Hindlimb muscle (tissue), 1 donor: ENCODE measurements at places on chromosomes 12 and 14.
A peak's percentile ranks its signal among the peaks of the same experiment; 100 is the strongest.

GRCh38 chr12:88750867-88751543 is 170.7 kb upstream of the KITLG start:
- DNase-seq, result no peak

- no peak for DNase-seq
Measured at GRCh38 chr12:89733579-89734201, 25.1 kb upstream of the ATP2B1 start.

DNA sequence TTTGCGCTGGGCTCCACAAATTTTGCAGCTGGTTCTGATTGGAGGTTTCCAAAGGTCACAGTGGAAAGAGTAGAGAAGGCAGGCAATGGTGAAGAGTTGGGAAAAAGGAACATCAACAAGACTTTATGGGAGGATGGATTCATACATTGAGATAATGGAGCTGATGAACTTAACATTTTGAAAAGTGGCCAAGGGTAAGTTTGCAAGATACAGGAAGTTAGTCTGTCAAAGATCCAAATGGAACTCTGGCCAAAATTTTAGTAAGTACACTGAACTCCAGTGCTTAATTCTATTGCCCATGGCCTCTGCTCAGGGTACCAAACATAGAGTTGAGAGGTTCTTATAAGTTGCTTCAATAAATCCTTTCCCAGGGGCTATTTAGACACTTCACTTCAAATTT is 15.6 kb downstream of the CCER1 start:
- DNase-seq, result no peak

GRCh38 chr12:105575235-105575634 is 244.7 kb downstream of the C12orf75 start:
- DNase-seq, result no peak

DNA sequence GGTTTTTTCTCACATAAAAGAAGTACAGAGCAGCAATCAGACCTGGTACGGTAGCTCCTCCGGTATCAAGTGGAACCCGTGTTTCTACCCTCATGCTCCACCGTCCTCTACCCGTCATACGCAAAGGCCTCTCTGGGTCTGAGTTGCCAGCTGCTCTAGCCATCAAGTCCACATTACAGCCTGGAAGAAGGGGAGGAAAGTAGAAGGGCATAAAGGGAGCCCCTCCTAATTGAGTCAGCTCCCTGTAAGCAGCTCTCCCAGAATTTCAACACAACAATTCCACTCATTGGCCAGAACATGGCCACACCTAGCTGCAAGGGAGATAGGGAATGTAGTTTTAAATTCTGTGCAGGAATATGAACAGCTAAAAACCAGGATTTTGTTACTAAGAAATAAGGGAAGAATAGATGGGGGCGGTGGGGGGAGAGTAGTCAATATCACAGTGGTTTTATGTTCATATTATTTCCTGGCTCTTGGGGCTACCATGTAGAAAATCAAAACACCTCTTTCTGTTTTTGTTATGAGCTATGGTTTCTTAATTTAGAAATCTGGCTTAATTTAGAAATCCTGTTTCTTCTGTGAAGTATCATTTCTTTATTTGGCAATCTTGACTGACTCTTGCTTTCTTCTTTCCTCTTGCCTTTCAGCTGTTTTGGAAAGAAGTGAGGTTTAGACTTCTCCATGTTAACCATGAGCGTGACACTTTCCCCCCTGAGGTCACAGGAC is 103.9 kb downstream of the AKAP6 start:
- DNase-seq, result no peak

GRCh38 chr12:89971880-89972279 is 263.2 kb upstream of the ATP2B1 start:
- no peak for DNase-seq

DNA sequence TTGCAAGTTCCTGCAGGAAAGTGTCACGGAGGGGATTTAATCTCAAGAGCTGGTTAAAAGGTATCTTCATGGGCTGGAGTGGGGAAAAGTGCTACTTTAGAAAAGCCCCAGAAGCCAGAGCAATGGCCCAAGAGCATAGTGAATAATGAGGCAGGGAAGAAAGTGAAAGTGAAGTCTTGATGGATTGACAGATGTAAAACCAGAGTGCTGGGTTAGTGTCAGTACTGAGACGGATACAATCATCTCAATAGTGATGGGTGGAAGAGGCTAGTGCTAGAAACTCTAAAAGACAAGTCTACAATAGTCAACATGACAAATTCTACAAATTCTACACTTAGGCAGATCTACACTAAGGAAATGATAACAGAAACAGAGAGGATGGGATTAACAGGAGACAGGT is 68.1 kb downstream of the CIT start:
- DNase-seq, result no peak

DNA sequence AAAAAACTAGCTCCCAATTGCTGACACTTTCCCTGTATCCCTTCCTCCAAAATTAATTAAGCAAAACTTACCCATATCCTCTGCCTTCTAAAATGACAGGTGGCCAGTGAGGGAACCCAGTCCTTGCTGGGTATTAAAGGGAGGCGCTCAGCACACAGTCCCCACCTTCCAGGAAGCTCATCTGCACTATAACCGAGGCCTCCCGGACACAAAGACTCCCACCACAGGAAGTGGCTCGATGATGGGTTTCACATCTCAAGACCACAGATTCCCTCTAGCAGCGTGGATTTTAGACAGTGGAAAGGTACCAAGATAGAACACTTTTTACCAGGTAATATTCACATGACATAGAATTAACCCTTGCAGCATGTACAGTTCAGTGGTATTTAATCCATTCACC is 126.8 kb upstream of the NCOR2 start:
- DNase-seq, result no peak

DNA sequence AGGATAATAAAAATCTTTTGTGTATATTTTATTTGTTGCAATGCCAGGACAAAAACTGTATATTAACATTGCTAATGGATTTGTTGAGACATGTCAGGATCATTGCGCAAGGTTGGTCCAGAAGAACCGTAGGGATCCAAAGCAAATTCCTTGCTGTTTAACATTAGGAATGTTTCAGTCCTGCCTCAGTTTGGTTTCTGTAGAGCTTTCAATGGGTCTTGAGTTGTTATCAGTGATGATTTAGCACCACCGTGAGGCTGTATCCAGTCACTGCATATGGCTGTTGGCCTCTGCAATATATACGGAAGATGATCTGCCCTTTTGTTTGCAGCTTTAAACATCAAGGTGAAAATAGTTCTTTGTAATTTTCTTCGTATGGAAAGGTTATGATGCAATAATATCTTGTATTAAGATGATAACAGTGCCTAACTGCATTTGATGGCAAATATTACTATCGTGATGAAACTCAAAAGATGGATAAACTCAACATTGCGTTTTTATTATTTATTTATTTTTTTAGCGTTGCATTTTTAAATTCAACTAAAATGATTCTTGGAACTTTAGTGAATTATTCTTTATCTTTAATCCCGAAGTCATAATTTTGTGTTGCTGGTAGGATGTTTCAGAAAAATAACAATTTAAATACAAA is 231.2 kb downstream of the AKAP6 start:
- DNase-seq, result peak; percentile 65

DNA sequence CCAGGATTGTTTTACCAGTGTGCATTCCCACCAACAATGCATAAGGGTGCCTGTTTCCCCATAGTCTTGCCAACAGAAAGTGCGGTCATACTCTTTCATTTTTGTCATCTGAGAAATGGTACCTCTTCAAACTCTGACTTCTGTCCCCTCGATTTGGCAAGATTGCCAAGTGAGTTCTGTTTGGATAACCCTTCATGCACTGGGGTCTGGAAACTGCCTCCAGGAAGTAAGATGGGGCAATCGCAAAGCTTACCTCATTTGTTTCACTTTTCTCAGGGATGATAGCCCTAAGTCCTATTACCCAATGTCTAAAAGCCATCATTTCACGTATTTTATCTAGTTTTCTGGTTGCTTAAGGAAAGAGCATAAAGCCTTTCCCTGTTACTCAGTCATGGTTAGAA is 28.6 kb upstream of the NR1H4 start:
- DNase-seq, result no peak

DNA sequence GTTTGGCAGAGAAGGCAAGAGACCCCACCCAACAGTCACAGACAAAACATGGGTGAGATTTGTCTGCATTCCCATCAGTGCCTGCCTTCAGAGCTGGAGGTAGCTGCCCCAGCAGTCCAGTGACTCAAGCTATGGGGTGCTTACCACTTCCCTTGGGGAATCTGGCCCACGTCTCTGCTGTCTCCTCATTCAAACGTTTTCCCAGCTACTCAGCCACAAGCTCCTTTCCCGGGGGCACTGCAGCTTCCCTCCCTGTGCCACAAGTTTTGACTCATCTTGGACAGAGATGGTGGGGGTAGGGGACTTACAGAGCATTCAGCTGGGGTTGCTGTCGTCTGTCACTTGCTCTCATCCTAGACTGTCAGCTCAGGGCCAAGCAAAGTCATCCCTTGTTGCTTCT is 66.6 kb downstream of the FBXL14 start:
- DNase-seq, result no peak

DNA sequence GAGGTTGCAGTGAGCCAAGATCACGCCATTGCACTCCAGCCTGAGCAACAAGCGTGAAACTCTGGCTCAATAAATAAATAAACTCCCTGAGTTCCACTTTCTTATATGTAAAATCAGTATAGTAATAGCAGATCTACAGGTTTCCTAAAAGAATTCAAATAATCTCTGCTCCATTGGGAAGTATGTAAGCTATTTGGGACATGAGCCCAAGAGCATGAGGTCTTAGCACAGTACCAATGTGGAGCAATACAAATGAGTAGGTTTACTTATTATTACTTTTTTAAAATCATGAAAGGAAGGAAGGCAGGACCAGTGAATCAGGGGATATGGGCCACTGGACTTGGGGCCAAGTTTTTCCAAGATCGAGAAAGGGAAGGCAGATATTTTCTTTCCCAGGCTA is 216.9 kb upstream of the DIO2 start:
- no peak for DNase-seq

DNA sequence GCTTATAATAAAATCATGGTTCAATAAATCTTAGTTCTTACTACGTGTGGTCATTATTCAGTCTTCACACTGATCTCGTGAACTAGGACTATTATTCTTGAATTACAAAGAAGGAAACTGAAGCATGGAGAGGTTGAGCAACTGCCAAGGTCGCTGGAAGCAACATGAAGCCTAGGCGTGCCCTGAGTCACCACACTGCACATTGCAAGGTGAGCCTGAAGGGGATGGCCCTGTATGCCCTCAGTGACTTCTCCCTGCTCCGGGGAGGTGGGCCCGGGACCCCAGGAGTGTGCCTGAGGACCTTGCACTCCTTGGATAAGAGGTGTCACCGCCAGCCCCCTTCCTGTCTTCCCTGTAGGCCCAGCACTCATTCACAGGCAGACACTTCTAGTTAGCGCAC is 161.6 kb downstream of the CACNA1C start:
- no peak for DNase-seq
